ENCODE measurements at places on chromosomes 2 and 18. TPM values are rescaled to one million over a fixed set of nuclear protein-coding genes. Genes with fewer than 3 reads are reported as not detected.

Gene ATP6V1C2
- total RNA-seq: not detected

Gene MARCHF7
- total RNA-seq: 66.4 TPM

Gene SLC25A12
- total RNA-seq: 13.2 TPM

Gene COL4A3
- total RNA-seq: 8.3 TPM

Gene DRC1
- total RNA-seq: not detected

Gene CGREF1
- 15.8 TPM for total RNA-seq

Gene SCYGR6
- total RNA-seq: not detected

Gene TLX2
- total RNA-seq: not detected

Data from smooth muscle cell of the coronary artery (primary cell).